Stimulated activated CD4-positive, alpha-beta T cell treated with anti-CD3 and anti-CD28 coated beads, Interleukin-2, amount 100 ng/mL, for 24 hours (primary cell): ENCODE measurements at places on chromosomes 11 and 22.

- no peak for DNase-seq
Observed at GRCh38 chr11:57481315-57481714, 21.0 kb downstream of the RTN4RL2 start.

- no peak for DNase-seq
Observed at GRCh38 chr22:20588843-20589581, 81.6 kb downstream of the MED15 start.

DNA sequence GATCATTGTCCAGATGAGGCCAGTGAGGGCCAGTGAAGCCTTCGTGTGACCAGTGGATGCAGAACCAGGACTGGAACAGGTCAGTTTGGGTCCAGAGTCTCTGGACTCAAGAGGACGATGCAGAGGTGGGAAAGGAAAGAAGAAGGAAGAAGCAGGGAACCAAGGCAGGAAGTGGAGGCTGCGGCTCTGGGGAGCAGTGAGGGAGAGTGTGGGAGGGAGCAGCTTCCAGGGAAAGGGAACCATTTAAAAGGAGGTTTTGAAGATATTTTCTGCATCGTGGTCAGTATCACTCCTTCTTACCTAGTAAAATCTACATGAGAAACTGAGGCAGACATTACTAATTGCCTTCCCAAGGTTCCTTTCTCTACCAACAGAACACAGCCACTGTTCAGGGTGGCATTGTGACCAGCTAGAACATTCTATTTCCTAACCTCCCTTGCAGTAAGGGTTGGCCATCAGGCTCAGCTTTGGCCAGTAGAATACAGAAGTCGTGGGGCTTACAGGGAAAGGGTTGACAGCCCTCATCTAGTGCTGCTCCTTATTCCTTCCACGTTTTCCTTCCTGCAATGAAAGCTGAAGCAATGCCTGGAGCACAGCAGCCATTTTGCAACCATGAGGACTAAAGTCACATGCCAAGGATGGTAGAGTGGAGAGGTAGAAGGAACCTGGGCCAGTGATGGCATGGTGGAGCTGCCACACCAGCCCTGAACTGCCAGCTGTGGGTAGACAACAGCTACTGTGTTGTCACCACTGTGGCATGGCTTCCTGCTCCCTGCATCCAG is 29.1 kb upstream of the LINC01488 start:
- no peak for DNase-seq

GRCh38 chr11:84855508-84856245 is 771.5 kb downstream of the DLG2 start:
- no peak for DNase-seq

GRCh38 chr11:73752903-73753302 is 8.0 kb downstream of the RAB6A start:
- no peak for DNase-seq

GRCh38 chr11:12560362-12560761 is 113.9 kb upstream of the TEAD1 start:
- DNase-seq: no peak

GRCh38 chr22:49587421-49587820 is 240.3 kb downstream of the BRD1 start:
- no peak for DNase-seq

- DNase-seq: peak; percentile 31
Observed at GRCh38 chr22:28883917-28884746, 760 bp downstream of the ZNRF3 start.
